Type B pancreatic cell (in vitro differentiated cells): ENCODE measurements at places on chromosomes 5 and 9. TPM values are rescaled to one million over a fixed set of nuclear protein-coding genes. Genes with fewer than 3 reads are reported as not detected.

GRCh38 chr5:110264661-110265060 is 461.8 kb downstream of the TMEM232 start:
- no peaks in the 10 kb centered on the region for H3K36me3 ChIP-seq
- no peak for DNase-seq
- no peak overlapping the region for H3K4me3 ChIP-seq
- peaks cover 7% of the 10 kb centered on the region for H3K4me1 ChIP-seq

EGFLAM gene
- total RNA-seq = 0.43 and 4.8 TPM in 2 replicates

DNA sequence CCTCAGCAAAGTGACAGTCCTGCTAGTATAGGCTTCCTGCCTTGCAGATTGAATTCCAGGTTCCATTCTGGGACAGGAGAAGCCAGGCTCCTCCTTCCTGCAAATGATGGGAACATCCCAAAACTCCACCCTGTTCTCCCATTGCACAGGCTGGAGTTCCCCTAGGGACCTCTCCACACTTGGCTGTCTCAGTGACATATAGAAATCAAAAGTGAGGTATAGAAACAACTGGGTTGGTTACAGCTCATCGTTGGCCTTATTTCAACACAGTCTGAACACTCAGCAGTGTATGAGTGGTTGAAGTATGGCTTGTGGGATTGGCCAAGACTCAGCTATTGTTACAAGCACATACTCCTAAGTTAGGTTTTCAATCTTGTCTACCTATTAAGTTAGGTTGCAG is 157.8 kb upstream of the FTMT start:
- DNase-seq = no peak
- no peaks in the 10 kb centered on the region for H3K27me3 ChIP-seq
- no peak overlapping the region for H3K4me3 ChIP-seq
- no peak overlapping the region for H3K27ac ChIP-seq
- H3K36me3 ChIP-seq = no peaks in the 10 kb centered on the region
- peaks cover 8% of the 10 kb centered on the region for H3K4me1 ChIP-seq

INSL4 gene
- total RNA-seq = 0.29 TPM in 1 of 2 replicates, not detected in the other

DNA sequence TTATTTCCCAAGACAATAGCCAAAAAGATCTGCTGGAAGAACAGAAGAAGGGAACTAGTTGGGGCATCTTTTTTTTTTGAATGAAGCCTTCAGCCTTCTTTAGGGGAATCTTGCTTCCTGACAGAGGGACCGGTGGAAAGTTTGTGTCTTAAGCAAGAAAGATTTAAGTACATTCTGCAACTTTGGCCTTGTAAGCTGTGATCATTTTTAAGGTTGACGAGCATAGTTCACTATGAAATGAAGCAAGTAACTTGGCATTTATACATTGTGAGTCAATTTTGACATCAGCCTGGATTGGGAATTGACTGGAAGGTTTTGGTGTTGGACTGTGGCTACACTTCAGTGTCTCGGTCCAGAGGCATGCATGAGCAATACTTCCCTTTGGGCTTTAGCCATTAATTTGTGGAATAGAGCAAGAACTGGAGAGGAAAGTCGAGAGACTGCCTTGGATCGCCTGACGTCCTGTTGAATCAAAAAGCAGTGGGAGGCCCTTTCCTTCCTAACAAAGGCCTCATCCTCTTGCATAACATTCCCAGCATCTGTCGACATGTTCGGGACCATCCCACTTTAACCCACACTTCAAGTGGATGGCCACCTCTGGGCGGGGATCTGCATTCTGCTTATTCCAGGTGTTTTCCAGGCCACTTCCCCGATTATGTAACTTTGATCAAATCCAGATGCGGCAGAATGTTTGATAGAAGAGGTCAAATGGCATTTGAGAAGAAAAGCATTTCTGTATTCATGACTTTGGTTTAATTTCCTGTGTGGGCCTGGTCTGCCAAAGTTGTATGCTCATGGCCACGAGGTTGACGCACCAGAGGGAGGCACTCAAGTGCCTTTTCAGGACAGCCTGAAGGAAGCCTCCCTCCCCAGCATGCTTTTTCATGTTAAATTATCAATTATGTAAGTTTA is 12.5 kb downstream of the ABL1 start:
- H3K27ac ChIP-seq = peak overlapping the region; percentile 79
- H3K4me1 ChIP-seq = peaks cover 52% of the 10 kb centered on the region
- H3K36me3 ChIP-seq = peaks cover 17% of the 10 kb centered on the region
- no peak for DNase-seq
- no peaks in the 10 kb centered on the region for H3K27me3 ChIP-seq

DNA sequence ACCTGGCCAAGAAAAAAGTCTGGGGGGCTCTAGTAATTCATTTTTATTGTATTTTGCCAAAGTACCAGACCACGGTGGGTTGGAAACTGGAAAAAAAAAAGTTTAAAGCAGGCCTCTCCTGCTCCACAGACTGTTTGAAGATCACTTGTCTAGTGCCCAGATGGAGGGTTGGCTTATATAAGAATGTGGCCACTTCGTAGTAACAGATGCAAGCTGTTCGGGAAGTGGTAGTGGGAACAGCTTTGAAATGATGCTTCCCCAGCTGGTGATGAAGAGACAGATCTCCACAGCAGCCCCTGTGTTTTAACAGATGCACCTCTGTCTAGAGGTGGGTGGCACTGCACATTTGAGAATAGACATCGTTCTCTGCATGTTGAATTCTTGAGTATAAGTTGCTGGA is 54.3 kb upstream of the DMRT3 start:
- H3K4me3 ChIP-seq = no peak overlapping the region
- H3K27ac ChIP-seq = no peak overlapping the region
- no peaks in the 10 kb centered on the region for H3K4me1 ChIP-seq
- no peaks in the 10 kb centered on the region for H3K36me3 ChIP-seq
- DNase-seq = no peak

- H3K4me3 ChIP-seq = no peak overlapping the region
- H3K4me1 ChIP-seq = peaks cover 16% of the 10 kb centered on the region
- H3K27ac ChIP-seq = no peak overlapping the region
- H3K36me3 ChIP-seq = no peaks in the 10 kb centered on the region
These were observed 216.2 kb upstream of the ACTBL2 start for GRCh38 chr5:57698802-57699201.

DNA sequence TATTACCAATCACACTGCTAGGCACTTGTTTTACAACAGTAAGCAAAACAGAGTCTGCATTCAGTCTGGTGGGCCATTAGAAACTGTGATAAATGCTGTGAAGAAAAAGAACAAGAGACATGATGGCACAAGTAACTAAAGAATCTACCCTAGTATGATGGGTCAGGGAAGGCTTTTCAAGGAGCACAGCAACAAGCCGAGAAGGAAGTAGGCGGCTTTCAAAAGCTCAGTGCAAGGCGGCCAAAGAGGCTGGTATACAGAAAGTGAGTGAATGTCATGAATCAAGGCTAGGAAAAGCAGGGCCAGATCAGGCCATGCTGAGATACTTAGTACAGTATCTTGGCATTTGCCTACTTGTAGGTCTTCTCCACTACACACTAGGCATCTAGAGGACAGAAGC is 76.4 kb downstream of the ECPAS start:
- DNase-seq = no peak
- no peak overlapping the region for H3K4me3 ChIP-seq
- H3K27me3 ChIP-seq = no peaks in the 10 kb centered on the region

DNA sequence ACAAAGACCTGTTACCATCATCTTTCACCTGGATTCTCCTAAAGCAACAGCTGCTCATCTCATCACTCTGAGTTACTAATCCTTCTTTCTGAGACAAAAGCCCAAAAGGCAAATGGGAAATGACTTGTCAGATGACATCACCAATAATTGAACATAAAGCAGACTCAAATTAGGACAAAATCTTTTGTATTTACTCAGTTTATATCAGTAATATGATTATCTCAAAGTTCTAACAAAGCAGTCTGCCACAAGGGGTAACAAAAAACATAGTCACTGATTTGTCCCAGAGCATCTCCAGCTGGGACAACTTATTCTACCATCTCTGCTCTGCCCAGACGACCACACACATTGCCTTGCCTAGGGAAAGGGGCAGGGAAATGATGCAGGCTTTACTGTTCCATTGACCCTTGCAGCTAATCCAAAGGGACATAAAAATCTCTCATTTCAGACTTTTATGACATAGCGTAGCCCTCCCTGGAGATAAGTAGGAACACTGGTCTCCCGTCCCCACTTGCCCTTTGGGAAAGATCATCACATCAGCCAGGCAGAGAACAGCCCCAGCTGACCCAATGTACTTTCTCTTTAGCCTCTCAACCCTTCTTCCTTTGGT is 249.5 kb upstream of the PTGER4 start:
- H3K36me3 ChIP-seq = no peaks in the 10 kb centered on the region
- H3K27ac ChIP-seq = peak overlapping the region; percentile 10
- no peaks in the 10 kb centered on the region for H3K4me1 ChIP-seq
- DNase-seq = no peak
- no peak overlapping the region for H3K4me3 ChIP-seq
- H3K27me3 ChIP-seq = no peaks in the 10 kb centered on the region

NEUROG1 gene
- total RNA-seq = 3.7 TPM in 1 of 2 replicates, not detected in the other

GRCh38 chr5:147989994-147990393 is 73.8 kb upstream of the SPINK5 start:
- no peaks in the 10 kb centered on the region for H3K36me3 ChIP-seq
- H3K27ac ChIP-seq = no peak overlapping the region
- no peak overlapping the region for H3K4me3 ChIP-seq
- no peaks in the 10 kb centered on the region for H3K27me3 ChIP-seq
- H3K4me1 ChIP-seq = no peaks in the 10 kb centered on the region

GRCh38 chr5:8829323-8830029 is 716.4 kb downstream of the SEMA5A start:
- no peak for DNase-seq
- no peak overlapping the region for H3K4me3 ChIP-seq
- H3K27me3 ChIP-seq = peaks cover 3% of the 10 kb centered on the region
- no peak overlapping the region for H3K27ac ChIP-seq
- no peaks in the 10 kb centered on the region for H3K36me3 ChIP-seq
- H3K4me1 ChIP-seq = peaks cover 6% of the 10 kb centered on the region

DNA sequence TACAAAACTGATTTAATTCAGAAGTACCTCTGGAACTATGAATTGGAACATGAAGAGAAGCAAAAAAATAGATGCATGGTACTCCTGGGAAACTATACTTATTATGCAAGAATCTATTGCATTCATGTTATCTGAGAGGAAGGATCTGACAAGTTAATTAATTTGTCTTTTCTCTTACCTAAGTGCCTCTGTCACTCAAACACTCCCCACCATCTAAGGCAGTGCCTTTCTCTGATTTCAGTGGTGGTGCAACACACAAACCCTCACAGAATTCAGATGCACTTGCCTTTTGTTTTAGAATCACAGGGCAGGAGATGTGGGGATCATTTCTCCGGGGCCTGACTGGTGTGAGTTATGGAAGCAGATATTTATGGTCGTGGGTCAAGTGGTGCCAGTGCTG is 52.5 kb upstream of the C9orf72 start:
- H3K27ac ChIP-seq = peak overlapping the region; percentile 50
- no peak overlapping the region for H3K4me3 ChIP-seq
- H3K36me3 ChIP-seq = no peaks in the 10 kb centered on the region
- H3K27me3 ChIP-seq = no peaks in the 10 kb centered on the region

TMEM215 gene
- total RNA-seq = 0.27 TPM in 1 of 2 replicates, not detected in the other

- no peaks in the 10 kb centered on the region for H3K4me1 ChIP-seq
These were observed 77.5 kb downstream of the SPATA31C2 start for GRCh38 chr9:88060746-88061145.

P4HA2 gene
- total RNA-seq = 38.5 and 56.3 TPM in 2 replicates

KLF9 gene
- 16.7 and 21.6 TPM in 2 replicates for total RNA-seq

TUSC1 gene
- total RNA-seq = 3.4 TPM in 1 of 2 replicates, not detected in the other

DNA sequence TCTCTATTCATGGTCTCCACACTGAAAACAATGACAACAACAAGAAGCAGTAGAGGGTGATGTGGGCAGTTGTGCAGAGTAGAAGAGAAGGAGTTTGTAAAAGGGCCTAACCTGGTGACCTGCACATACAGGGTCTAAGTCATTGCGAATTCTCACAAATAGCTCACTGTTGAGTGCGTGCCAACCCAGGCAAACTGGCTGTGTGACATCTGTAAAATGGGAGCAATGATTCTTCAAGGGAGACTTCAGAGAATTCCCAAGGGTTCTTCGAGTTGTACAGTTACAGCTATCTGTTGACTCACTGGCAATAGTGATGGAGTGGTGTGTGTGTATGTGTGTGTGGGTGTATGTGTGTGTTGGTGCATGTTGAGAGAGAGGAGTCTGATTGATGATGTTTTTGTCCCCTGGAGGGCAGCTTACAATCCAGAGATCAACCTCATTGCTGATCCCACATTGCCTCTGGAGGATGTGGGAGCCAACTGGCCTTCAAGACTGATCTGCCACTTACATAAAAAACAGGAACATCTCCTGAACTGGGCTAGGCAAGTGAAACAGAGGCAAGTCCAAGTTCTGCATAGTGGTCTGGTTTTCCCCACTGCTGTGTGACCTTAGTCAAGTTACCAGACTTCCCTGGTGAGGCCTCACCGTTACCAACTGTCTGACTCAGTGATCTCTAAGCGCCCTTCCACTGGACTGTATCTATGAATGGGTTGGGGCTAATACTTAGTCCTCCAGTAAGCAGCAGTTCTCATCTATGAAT is 3.2 kb downstream of the FAT2 start:
- peaks cover 5% of the 10 kb centered on the region for H3K4me1 ChIP-seq
- no peak overlapping the region for H3K27ac ChIP-seq
- H3K27me3 ChIP-seq = no peaks in the 10 kb centered on the region
- no peak overlapping the region for H3K4me3 ChIP-seq
- H3K36me3 ChIP-seq = no peaks in the 10 kb centered on the region
- no peak for DNase-seq

DNA sequence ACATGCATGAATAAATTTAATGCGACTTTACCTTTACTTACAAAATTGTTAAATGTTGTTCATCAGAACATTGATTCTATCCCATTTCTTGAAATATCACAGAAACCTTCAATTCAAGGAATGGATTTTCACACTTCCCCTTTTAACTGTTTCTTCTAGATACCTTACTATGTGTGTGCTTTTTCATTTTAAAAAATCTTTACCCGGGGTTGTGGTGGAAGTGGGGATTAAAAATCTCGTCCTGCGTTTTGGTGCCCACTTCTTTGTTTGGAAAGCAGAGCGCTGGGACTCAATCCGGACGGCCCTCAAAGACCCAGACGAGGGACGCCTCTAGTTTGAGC is 5.8 kb upstream of the MEF2C start:
- H3K4me1 ChIP-seq = no peaks in the 10 kb centered on the region
- H3K27me3 ChIP-seq = peaks cover 72% of the 10 kb centered on the region
- no peak overlapping the region for H3K27ac ChIP-seq
- peak overlapping the region; percentile 88 for H3K4me3 ChIP-seq
- no peak for DNase-seq

DNA sequence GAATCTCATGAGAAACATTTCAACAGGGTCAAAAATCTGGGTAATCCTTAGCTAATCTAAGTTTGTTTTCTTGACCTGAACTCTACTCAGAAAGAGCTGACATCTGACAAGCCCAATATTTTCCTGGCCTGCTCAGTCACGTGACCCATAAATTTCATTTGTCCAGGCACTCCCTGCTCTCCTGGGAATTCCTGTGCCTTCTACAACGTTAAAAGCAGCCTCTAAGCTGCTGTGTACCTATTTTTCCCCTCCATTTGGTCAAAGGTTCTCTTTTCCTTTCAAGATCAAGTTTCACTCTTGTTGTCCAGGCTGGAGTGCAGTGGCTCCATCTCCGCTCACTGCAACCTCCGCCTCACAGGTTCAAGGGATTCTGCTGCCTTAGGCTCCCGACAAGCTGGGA is 148.8 kb upstream of the ABCA1 start:
- no peaks in the 10 kb centered on the region for H3K27me3 ChIP-seq
- no peaks in the 10 kb centered on the region for H3K4me1 ChIP-seq
- no peak for DNase-seq
- H3K27ac ChIP-seq = no peak overlapping the region
- no peaks in the 10 kb centered on the region for H3K36me3 ChIP-seq
